ENCODE measurements at places on chromosomes 3 and 15. TPM values are rescaled to one million over a fixed set of nuclear protein-coding genes. Genes with fewer than 3 reads are reported as not detected.

Gene CELF6
- total RNA-seq = 0.32 TPM

Gene TF
- not detected for total RNA-seq

Gene TRH
- total RNA-seq = not detected

Gene MST1R
- 0.82 TPM for total RNA-seq

Gene FAM81A
- total RNA-seq = 0.92 TPM

Gene TLE3
- total RNA-seq = 33.7 TPM

All from NCI-H460 (cell line).